ENCODE measurements at places on chromosomes 16 and 17.

GRCh38 chr17:73228748-73229236, 32.9 kb downstream of the CPSF4L start:
- no peak for DNase-seq

DNA sequence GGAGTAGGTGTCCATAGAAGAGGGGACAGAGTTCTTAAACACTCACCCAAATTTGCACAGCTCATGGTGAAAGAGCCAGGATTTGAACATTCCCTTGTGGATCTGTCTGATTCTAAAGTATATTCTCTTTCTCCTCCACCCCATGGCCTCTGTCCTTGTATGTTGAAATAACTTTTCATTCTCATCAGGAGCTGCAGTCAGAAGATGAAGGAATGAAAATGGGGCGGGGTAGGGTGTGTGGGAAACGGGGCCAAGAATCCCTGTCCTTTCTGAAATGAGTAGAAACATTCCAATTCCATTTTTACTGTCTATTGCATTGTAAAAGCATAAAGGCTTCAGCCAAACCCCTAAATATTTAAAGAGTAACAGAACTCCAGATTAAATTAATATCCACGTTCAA, 42.8 kb downstream of the NOG start:
- DNase-seq = no peak

DNA sequence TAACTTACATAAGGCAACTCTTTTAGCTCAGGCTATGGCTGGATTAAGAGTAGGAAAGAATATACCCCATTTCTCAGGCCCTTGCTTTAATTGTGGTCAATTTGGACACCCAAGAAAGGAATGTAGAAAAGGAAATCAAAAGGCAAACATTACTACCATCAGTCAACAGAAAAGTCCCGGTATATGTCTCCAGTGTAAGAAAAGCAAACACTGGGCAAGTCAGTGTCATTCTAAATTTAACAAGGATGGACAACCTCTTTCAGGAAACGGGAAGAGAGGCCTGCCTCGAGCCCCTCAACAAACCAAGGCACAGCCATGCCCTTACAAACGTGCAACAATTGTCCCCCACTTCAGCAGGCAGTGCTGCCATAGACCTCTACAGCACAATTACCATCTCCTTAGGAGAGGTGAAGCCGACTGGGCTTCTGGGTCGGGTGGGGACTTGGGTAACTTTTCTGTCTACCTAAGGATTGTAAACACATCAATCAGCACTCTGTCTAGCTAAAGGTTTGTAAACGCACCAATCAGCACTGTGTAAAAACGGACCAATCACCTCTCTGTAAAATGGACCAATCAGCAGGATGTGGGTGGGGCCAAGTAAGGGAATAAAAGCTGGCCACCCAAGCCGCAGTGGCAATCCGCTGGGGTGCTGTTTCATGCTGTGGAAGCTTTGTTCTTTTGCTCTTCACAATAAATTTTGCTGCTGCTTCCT, 12.4 kb downstream of the MRPL58 start:
- no peak for DNase-seq

- no peak for DNase-seq
These were observed 13.2 kb upstream of the MAP2K6 start for GRCh38 chr17:69401251-69401650.

GRCh38 chr17:36148559-36149295, 27.7 kb downstream of the TBC1D3B start:
- DNase-seq = peak; percentile 57

DNA sequence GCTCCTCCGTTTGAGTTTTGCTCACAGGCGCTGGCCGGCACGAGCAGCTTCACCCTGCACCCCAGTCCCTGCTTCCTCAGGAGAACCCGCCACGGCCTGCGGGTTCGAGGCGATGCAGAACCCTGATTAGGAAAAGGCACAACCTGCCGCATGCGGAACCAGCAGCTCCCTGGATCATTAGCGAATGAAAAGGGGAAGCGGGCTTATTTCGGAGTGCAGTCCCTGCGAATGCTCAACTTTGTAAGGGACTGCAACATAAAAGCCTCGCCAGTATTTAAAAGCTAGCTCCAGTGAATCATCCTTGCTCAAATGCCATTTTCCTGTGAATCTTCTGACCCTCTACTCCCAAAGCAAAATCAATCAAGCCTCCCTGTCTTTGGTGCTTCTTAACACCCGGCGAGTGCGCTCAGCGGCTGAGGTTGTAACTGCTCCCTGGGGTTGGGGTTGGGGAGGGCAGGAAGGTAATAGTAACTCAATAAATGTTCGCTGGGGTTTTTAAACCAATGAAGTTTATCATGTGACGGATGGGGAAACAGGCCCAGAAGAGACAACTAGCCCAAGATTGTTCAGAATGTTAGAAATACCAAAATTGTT, 678 bp upstream of the AKAP10 start:
- DNase-seq = no peak

- DNase-seq = no peak
These were observed 62.7 kb upstream of the ADORA2B start for GRCh38 chr17:15882058-15882720.

DNA sequence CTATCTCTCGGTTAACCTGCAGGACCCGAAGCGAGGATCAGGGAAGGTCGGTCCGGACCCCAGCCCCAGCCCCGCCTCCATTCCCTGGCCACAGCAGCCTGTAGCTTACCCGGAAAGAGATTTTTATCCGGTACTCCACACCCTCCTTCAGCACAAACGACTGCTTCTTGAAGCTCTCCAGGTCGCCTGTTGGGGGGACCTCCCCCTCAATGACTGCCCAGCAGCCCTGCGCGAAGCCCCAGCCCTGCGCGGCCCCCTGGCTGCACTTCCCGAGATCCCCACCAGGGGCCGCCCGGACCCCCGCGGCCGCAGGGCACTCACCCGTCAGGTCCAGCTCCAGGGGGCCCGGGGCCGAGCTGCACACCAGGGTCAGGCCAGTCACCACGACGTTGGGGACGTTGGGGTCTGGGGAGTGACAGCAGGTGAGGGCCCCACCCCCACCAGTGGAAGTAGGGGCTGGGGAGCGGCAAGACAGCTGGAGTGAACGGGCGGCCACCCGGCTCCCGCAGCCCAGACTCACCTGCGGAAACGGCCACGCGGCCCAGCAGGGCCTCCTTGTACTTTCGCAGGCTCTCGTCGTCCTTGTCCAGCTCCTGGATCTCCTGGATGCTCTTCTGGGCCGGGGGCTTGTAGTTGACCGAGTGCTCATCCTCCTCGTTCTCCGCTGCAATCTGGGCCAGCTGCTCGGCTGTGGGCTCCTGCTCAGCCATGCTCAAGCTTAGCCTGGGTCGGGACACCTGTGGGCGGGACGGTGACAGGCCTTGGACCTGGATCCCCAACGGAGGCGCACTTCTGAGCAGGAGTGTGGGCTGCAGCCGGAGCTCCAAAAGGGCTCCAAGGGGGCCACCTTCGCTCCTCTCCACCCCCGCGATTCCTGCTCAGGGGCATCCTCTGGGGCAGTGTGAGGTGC, 1.7 kb downstream of the ARHGDIA start:
- DNase-seq = no peak

DNA sequence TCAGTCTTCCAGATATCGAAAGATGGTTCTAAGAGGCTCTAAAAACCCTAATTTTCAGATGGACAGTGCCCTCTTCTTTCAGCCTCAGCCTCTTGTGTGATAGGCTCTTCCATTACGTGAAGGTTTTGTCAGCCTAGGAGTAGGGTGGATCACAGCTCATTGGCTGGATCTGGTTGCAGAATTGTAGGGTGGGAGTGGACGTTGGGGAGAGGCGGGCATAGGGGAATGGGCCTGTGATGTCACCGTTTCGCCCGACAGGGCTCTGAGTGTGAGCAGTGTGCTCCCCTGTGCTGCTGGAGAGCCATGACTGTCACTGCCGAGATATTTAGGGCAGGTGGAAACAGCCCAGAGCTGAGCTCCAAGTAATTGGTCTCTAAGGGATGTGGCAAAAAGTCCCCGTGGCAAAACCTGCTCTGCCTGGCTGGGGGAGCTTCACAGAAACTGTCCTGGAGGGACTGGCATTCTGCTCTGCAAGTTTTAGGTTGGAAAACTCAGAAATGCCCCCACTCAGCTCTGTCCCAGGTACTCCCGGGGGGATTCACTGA, 6.2 kb upstream of the WFIKKN1 start:
- DNase-seq = no peak

- DNase-seq = no peak
These were observed 47.5 kb downstream of the WNT3 start for GRCh38 chr17:46770818-46771560.

- no peak for DNase-seq
These were observed 144.3 kb upstream of the TNRC6C start for GRCh38 chr17:77814091-77814772.

DNA sequence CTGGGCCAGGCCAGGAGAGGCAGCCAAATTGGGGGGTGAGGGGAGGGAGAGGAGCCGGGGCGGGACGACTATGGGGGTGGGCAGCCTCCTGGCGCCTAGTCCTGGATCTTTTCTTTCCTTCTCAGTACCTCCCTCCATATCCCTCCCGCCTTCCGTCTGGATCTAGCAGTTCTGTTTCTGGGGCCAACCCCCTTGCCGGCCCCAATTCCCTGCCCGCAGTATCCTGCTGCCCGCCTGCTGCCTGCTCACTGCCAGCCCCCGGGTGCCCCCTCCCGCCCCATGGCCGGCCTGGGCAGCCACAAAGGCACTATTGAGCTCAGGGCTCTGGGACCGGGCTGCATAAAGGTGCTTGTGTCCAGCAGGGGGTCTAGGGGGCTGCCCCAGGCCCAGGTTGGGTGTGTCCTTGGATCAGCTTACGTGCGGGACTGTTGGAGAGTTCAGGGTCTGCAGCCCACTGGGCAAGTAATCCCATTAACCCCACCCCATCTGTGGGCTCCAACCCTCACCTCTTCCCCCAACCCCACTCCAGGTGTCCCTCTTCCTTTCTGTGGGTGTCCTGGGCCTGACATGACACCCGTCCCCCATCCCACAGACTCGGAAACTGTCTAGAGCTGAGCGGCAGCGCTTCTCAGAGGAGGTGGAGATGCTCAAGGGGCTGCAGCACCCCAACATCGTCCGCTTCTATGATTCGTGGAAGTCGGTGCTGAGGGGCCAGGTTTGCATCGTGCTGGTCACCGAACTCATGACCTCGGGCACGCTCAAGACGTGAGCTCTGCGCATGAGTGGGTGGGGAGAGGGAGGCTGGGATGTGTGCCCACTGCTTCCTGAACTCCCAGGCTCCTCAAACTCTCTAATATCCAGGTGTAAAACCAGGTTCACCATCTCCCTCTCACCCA, 2.0 kb downstream of the WNK4 start:
- no peak for DNase-seq

DNA sequence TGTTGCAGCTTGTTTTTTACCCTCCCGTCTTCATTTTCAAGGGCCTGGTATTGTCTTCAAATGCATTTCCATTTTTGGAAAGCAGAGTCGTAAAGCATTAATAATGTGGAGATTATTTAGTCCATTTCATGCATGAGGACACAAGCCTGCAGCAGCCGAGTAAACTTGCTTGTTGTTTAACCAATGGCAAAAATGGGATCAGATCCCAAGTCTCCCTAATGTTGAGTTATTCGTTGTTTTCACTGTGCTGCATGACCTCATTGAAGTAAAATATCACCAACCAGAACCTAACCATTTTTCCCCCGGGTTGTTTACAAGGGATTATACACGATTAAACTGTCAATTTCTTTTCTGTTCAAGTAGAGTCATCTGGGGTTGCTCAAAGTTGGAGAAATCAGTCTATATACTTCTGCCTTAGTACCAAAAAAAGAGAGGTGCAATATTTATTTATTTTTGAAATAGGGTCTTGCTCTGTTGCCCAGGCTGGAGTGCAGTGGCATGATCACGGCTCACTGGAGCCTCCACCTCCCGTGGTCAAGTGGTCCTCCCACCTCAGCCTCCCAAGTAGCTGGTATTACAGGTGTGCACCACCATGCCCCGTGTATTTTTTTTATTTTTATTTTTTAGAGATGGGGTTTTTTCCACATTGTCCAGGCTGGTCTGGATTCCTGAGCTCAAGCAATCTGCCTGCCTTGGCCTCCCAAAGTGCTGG, 12.4 kb downstream of the AMZ2 start:
- DNase-seq = no peak
